CD4-positive, CD25-positive, alpha-beta regulatory T cell (primary cell): ENCODE measurements at places on chromosomes 5 and 9. TPM values are rescaled to one million over a fixed set of nuclear protein-coding genes. Genes with fewer than 3 reads are reported as not detected.
A peak's percentile ranks its signal among the peaks of the same experiment; 100 is the strongest.

- no peaks in the 10 kb centered on the region for H3K27me3 ChIP-seq
- no peak for DNase-seq
- peak overlapping the region; percentile 47 for H3K27ac ChIP-seq
- H3K36me3 ChIP-seq, result peaks cover 51% of the 10 kb centered on the region
- H3K4me1 ChIP-seq, result peaks cover 60% of the 10 kb centered on the region
These were observed 10.4 kb downstream of the LRRC8A start for GRCh38 chr9:128892221-128892921.

GRCh38 chr5:136192526-136193321 lies at the start of gene SMIM32:
Gene SMIM32 (minus strand): TSS chr5:136193162. CDS start chr5:136192524, 638 bp downstream.
- no peak for DNase-seq
- no peak within 1 kb of the TSS for H3K27ac ChIP-seq

The PCA3 gene
- not detected for total RNA-seq

DNA sequence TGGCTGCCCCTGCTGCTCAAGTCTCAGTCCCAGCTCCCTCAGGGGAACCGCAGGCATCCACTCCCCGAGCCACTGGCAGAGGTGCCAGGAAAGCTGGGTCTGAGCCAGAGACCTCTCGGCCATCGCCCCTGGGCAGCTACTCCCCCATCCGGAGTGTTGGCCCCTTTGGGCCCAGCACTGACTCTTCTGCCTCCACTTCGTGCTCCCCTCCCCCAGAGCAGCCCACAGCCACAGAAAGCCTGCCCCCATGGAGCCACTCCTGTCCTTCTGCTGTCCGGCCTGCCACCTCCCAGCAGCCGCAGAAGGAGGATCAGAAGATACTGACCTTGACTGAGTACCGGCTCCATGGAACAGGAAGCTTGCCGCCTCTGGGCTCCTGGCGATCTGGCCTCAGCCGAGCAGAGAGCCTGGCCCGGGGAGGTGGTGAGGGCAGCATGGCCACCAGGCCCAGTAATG lies 49.8 kb upstream of the TESK1 start:
- H3K4me1 ChIP-seq, result no peaks in the 10 kb centered on the region
- H3K36me3 ChIP-seq, result no peaks in the 10 kb centered on the region
- no peak overlapping the region for H3K4me3 ChIP-seq
- DNase-seq, result no peak
